ENCODE measurements at places on chromosomes 11 and 22.

- DNase-seq = no peak
These were observed 313 bp downstream of the PRCP start for GRCh38 chr11:82899957-82900276.

DNA sequence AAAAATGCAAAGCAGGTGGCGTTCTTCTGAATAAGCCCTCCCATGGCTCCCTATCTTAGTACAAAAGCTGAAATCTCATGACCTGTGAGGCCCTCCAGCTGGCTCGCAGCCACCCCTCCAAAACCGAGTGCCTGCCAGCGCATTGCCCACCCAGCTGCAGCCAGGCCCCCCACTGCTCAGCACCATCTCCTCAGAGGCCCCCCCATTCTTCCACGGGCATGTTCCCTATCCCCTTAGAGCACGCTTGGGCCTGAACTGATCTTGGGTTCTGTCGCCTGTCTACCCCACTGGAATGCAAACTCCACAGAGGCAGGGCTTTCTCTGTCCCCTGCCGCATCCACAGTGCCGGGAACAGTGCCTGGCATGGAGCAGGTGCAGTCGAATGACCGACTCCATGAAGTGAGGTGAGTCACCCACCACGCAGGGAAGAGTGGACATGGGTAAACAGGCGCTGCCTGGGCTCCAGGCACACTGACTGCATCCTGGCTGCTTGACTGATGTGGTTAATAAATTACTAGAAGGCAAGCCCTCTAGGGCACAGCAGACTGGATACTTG lies 11.3 kb upstream of the EFCAB6 start:
- no peak for DNase-seq

- DNase-seq = peak; percentile 18
These were observed 32.1 kb downstream of the UQCR10 start for GRCh38 chr22:29799217-29799680.

GRCh38 chr11:12600829-12601228 lies 73.4 kb upstream of the TEAD1 start:
- no peak for DNase-seq

GRCh38 chr11:70637186-70637800 lies 239.0 kb downstream of the CTTN start:
- DNase-seq = no peak

GRCh38 chr22:28053896-28054818 lies 135.1 kb upstream of the PITPNB start:
- no peak for DNase-seq

DNA sequence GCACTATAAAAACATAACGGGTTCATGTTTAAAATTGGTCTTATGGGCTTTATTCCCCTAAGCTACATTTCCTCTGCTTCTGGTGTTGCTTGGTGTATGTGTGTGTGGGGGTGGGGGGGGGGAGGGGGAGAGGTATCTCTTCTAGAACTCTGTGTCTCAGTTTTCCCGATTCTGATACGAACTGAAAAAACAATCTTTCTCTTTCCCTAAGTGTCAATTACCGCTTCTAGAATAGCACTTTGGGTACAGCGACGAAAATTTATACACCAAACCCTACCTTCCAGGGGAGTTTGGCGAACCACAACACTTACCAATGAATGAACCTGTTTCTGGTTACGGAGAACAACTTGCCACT lies 636 bp downstream of the NUP160 start:
- no peak for DNase-seq

DNA sequence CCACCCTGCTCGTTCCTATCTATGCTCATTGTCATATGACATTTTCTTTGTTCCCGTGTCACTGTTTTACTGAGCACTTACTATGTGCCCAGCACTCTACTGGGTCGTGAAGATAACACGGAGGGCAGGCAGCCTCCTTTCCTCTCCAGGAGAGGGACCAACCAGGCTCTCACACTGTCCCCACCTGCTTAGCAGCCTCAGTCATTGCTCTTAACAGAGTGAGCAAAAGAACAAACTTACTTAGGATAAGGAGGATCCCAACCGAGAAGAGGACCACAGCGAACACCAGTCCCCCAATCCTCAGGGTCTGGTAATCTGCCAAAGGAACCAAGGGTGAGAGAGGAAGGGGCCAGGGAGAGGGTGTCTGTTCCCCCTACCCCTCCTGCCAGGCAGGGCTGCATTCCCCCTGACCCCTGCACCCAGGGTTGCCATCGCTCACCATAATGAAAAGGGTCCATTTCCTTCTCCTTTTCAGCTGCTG lies 17.0 kb upstream of the FXYD2 start:
- DNase-seq = no peak

- DNase-seq = no peak
These were observed 19.3 kb upstream of the CKAP5 start for GRCh38 chr11:46865340-46865739.

DNA sequence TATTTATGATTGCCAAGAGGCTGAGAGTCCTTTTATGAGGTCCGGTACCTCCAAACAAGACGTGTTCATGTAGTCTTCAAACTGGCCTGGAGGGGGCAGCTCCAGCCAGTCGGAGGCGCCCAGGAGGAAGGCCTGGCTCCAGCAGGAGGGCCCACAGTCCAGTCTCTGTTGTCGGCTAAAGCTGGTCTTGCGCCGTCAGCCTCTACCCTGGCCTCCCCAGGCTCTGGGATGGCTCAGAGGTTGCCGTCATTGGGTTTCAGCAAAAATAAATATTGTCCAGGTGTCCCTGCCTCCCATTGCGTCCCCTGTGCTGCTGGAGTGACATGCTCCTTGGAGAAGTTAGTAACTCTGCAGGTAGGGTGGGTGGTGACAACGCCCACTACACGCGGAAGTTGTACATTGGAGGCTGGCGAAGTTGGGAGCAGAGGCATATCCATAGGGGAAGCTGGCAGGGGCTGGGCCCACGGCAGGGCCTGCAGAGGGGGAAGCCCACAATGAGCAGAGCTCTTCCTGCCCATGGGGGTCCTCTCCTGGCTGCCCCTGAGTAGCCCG lies 1.0 kb upstream of the SLC25A1 start:
- peak; percentile 28 for DNase-seq

DNA sequence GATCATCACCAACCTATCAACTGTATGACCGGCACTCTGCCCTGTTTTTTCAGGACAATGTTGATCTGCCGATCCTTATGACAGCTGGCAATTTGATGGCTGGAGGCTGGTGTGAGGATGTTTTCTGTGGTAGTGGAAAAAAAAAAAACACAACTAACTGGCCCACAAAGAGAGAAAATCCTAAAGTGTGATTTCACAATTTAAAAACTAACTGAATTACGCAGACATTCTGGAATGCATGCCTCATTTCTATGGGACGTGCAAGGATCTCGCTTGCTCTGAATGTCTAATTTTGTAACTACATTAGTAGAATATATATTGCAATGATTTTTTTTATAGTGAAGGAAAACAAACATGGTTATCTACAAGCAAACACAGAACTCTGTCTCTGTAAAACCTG lies 590.5 kb downstream of the ETS1 start:
- no peak for DNase-seq

- DNase-seq = no peak
These were observed 28.3 kb upstream of the RCN1 start for GRCh38 chr11:32062540-32062939.

DNA sequence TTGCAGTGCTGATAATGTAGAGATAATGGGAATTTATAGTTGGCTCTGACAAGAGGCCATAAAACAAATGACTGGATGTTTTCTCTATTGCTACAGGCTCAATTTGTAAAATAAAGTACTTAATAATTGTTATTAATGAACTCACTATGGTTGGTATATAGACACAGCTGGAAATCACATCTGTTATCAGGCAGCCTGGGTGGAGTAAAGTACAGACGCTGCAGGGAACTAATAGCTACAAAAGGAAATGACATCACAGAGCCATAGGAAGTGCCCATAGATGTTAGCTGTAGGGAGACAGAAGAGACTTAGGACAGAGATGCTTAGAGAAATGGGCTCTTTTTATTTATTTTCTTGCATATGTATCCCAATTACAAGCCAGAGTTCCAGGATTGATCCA lies 81.0 kb upstream of the SNX19 start:
- DNase-seq = no peak

DNA sequence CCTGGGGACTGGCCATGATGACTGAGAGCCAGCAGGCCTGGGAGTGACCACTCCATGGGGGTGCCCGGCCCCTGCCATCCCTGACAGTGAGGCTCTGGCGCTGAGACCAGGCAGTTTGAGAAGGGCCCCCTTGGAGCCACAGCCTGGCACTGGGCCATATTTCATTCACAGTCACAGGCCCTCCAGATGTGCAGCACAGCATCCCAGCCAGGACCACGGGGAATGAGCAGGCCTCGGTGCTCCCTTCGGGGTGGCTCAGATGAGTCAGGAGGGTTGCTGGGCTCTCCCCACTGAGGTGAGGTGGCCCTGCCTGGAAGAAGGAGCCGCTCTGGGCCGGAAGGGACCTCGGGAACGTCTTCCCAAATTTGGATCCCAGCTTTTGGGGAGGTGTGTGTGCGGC lies 53.0 kb downstream of the GRAMD4 start:
- no peak for DNase-seq

GRCh38 chr11:134037046-134037908 lies 31.6 kb upstream of the JAM3 start:
- DNase-seq = no peak

- DNase-seq = no peak
These were observed 82.9 kb upstream of the THY1 start for GRCh38 chr11:119505861-119506260.

GRCh38 chr11:118820412-118821357 lies 29.7 kb upstream of the DDX6 start:
- DNase-seq = peak; percentile 32

- no peak for DNase-seq
These were observed 36.1 kb downstream of the LARGE1 start for GRCh38 chr22:33883961-33884808.

- no peak for DNase-seq
These were observed at the start of gene CDHR5 for GRCh38 chr11:624705-625635. Gene CDHR5, minus strand, starts transcription at chr11:624955. Its CDS starts 53 bp downstream, at chr11:624902.

DNA sequence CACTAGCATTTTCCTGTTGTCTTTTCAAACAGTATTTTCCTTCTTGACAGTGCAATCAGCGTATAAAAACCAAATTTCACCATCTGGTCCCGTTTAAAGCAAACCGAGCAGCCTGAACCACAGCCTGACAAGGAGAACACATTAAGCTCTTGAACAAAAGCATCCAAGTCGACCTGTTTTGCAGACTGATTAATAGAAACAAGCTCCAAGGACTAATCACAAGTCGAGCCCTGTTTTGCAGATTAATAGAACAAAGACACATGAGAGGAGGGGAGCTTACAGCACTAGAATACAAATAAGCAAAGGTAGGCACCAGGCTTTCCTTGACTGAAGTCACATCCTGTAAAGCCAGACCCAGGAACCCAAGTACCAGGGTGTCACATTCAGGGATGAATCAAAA lies 104.8 kb downstream of the MPPED2 start:
- DNase-seq = no peak

DNA sequence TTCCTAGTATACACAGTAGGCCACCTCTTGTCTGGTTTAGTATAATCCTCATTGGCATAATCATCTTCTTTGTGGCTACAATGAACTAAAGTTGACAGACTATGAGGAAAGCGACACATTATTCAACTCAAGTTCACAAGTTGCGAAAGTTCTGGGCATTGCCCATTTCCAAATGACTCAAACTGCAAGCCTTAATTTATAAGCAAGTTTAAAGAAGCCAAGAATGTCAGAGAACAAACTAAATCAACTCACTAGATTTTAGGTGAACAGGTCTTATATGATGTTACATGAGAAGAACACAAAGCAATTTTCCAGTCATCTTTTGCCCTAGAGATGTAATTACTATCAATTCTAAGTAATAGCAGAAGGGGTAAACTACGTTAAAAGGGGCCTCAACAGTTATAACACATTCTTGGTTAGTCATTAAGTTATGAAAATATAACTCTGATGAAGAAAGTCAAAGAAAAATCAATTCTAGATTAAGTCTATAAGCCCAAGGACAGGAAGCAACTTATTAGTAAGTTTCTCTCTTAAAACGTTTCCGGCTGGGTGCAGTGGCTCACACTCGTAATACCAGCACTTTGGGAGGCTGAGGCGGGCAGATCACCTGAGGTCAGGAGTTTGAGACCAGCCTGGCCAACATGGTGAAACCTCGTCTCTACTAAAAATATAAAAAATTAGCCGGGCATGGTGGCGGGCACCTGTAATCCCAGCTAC lies 21.5 kb downstream of the PICALM start:
- no peak for DNase-seq

DNA sequence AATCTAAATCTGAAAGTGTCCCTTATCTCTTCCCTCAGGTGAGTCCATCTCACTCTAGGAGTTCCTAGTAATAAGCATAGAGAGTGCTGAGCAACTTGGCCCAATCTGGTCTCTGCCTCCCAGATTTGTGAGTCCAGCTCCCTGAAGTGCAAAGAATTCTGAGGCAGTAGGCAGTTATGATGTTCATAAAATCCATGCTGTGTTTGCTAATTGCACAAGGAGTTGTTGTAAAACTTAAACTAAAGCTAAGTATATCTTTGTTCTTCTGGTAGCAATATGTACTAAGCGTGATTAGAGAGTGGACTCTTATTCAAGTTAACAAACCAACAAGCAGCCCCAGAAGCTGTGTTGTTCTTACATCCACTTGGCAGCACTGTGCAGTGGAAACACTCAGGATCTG lies 7.6 kb upstream of the PTH start:
- DNase-seq = no peak

- DNase-seq = no peak
These were observed 44.7 kb downstream of the REXO2 start for GRCh38 chr11:114483929-114484328.

GRCh38 chr11:9754010-9754471 lies 90.2 kb downstream of the SWAP70 start:
- peak; percentile 7 for DNase-seq

GRCh38 chr11:6742260-6742659 lies 29.5 kb downstream of the OR2AG2 start:
- DNase-seq = no peak

DNA sequence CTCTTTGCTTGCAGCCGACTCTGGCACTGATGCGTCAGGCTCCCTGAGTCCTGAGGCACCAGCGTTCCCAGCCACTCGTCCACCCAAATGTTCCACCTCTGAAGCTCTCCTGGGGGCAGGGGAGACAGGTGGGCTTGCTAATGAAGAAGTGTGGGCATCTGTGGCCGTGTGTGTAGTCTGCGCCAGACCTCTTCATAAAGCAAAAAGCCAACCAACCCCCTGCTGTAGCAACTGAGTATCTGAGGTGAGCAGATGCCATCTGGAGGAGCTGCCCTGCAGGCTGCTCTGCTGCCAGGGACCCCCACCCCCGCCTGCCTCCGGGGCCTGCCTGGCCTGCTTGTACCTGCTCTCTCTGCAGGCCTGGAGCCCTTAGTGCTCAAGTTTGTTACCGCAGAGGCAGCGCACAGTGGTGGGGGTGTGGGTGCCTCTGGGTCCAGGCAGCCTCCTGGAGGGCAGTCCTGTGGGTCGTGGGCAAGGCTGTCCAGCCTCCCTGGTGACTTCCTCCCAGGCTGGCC lies 272.5 kb downstream of the TBC1D22A start:
- no peak for DNase-seq
